ENCODE measurements at places on chromosomes 2 and 18.

GRCh38 chr2:207481924-207482323 lies 47.8 kb upstream of the CREB1 start:
- DNase-seq = no peak

DNA sequence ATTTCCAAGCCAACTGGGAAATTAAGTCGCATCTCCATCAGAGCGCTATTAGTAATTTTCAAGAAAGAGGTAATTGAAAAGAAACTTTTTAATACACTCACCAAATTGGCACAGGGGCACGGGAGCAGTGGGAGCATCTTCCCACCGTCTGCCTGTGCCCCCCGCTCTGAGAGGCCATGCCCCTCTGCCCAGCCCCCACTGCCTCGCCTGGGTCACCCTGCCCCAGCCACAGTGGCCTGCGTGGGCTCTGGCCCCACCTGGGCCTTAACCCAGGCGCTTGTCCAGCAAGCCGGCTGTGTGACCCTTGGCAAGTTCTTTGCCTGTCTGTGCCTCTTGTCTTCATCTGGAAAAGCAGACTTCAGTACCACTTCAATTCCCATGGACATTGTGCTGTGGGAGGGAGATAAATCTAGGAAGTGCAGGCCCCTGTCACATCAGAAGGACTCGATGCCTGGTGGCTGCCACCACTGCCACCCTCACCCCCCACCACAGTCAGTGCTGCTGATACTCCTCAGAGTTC lies 31.9 kb downstream of the GLI2 start:
- DNase-seq = no peak

GRCh38 chr2:230700447-230700846 lies 12.2 kb upstream of the CAB39 start:
- DNase-seq = peak; percentile 67

DNA sequence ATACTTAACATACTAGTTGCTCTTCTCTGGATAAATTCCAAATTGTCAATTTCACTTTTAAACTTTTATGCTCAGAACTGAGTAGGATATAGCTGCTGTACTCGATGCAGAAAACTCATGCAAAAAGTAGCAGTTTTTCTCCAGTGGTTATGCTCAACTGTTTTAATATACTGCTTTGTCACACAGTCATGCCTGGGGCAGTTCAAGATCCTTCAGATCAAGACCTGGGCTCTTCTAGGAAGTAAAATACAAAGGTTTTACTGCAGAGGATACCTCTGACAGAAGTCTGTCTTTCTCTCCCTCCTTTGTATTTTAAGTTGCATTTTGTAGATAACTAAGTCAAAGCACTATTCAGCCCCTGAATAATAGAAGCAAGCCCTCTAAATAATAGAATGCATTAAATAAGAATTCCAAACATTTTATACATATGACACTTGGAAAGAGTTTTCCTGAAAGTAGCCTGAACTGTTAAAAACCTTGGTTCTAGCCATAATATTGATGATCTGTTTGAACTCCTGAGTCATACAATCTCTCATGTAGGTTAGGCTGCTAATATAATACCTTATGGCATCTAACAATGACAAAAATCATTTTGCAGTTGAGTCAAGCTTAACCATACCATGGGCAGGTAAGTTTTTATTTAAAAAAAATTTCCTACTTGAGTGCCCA lies 183.3 kb upstream of the TRIB2 start:
- DNase-seq = no peak

- DNase-seq = no peak
Measured at GRCh38 chr2:4381049-4381448, 677.7 kb downstream of the DCDC2C start.

DNA sequence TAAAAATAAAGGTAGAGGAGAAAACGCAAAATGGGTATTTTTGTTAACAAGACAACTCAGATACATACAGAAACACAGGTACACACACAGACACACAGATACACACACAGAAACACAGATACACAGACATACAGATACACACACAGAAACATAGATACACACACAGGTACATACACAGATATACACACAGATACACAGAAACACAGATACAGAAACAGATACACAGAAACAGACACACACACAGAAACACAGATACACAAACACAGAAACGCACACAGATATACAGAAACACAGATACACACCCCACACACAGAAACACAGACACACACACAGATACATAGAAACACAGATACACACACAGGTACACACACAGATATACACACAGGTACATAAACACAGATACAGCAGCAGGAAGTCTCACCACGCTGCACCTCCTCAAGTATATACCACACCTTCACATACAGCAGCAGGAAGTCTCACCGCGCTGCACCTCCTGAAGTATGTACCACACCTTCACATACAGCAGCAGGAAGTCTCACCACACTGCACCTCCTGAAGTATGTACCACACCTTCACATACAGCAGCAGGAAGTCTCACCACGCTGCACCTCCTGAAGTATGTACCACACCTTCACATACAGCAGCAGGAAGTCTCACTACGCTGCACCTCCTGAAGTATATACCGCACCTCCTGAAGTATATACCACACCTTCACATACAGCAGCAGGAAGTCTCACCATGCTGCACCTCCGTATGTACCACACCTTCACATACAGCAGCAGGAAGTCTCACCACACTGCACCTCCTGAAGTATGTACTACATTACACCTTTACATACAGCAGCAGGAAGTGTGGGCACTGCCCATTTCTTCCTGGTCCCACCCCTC lies 250.5 kb downstream of the HDAC4 start:
- no peak for DNase-seq

DNA sequence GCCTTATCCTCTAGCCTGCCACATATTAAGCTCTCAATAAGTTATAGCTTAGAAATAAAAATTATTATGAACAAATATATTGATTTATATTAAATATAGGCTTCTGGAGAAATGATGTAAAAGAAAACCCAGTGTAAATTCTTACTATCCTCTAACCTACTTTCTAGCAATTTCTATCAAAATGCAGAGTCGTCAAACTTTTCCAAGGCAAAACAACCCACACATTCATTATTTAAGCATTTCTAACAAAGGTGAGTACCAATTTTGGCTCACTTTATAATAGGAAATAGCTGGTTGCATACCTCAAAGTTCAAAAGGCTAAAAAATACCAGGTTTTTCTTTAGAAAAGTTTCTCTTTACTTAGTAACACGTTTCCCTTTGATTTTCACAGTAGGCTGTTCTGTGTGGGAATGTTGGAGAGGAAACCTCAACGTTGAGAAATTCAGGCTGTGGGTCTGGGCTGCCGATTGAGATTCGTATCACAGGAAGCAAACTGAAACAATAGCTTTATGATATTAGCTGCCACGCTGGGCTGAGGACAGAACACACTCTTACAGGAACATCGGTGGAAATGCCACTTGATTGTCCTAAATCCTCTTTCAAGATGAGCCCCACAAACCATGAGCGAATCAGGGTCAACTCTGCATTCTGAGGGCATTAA lies 53.0 kb downstream of the EPAS1 start:
- DNase-seq = no peak

GRCh38 chr2:85160966-85161960 lies 28.1 kb downstream of the TCF7L1 start:
- DNase-seq = no peak

DNA sequence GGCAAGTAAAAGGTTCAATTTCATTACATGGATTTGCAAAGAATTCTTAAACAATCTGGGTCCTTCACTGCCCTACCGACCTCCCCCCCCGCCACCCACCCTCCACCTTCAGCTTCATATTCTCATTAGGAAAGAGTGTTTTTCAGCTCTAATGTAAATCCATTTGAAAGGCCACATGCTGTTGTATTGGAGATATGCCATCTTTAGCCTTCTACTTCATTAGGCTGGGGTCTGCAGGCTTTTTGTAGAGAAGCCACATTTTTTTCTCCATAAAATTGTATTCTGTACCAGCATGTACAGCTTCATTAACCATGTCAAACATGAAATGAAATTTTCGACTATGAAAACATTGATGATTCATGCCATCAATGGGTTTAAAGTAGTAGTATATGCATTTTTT lies 42.8 kb upstream of the THUMPD2 start:
- DNase-seq = no peak

DNA sequence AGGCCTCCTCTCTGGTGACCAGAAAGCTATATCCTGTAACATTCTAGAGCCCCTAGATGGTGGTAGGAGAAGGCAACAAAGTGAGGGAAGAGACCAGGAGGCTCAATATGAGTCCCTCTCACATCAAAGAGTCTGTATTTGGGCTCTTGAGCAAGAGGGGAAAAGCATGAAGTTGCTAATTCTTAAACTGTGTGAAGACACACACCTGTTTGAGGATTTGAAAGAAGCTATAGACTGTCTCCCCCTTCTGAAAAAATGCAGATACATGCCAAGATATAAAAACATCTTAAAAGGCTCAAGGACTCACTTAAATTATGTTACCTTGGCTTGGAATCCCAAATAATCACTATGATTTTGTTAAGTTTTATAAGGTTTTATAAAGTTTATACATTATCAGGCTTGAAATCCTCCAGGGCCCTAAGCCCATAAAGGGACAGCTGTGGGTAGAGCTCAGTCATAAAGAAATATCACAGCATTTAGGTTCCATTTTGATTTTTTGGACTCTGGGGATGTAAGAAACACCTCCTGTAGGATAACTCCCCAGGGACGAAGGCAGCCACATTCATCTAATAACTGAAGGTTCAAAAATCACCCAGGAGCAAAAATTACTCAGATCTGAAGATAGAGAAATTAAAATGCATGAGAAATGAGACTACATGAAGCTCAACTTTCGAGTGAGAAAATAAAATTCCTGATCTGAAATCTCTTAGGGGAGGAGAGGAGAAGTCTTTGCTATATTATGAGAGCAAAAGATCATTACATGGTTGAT lies 136.1 kb upstream of the LGALSL start:
- DNase-seq = no peak

GRCh38 chr2:239441261-239442078 lies 40.6 kb upstream of the HDAC4 start:
- no peak for DNase-seq

- DNase-seq = no peak
Measured at GRCh38 chr2:36549165-36549574, 48.8 kb downstream of the FEZ2 start.

DNA sequence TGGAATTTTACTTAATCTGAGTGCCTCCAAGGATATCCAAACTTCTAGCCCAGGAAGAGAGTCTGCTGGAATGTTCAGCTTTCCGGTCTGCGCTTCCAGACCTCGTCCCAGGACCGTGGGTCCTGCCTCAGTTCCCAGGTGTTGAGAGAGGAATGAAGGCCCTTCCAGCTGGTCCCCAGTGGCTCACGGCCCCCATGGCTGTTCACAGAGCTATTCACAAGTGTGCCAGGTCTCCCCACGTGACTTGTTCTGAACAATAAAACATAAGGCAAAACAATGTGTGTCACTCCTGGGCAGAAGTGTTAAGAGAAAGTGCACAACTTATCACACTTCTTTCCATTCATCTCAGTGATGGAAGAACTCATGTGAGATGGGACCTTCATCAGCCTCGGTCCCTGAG lies 20.1 kb upstream of the TEX51 start:
- DNase-seq = no peak

- peak; percentile 30 for DNase-seq
Measured at GRCh38 chr2:85390941-85391669, 19.1 kb downstream of the CAPG start.

DNA sequence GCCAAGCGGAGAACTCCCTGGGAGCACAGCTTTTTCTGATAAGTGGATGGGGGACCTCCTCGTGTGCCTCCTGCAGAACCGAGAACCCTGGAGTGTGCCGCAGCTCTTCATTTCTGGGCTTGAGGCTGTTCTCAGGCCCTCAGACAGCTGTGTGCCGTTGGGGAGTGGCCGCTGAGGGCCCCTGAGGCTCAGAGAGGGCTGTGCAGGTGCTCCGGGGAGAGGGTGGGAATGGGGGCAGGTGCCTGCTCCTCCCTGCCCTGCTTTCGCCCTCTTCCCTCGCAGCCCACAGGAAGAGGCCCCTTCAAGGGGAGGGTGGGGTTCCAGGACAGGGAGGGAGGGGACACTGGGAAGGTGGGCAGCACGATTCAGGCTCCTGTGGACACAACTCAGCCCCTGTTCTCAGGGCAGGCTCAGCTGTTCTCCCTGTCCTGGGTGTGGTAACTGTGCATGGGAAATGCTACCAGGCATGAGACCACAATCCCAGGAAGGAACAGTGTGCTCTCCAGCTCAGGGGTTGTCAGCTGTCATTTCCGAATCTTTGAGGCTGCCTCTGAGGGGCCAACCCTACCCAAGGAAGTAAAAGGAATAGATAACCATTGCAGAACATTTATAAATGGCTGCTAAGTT lies 11.3 kb downstream of the LCT start:
- DNase-seq = no peak

GRCh38 chr2:124566518-124566970 lies 541.5 kb downstream of the CNTNAP5 start:
- no peak for DNase-seq

DNA sequence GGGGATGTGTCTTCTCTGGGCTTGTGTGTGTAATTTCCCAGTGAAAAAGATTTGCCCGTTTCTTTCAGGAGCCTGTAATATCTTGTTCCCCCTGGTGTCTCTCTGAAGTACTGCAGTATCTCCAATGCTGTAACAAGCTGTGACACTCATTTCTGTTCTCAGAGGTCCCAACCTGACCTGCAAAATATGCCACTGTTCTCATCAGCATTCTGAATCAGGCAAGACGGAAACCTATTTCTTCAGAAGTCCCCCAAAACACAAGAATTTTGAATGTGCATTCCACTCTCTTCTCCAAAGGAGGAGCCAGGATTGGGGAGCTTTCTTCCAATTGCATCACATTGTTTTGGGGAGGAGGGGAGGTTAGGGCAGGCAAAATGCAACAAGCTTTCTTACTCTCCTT lies 77.0 kb upstream of the CNGA3 start:
- peak; percentile 72 for DNase-seq

Measured in inflammatory macrophage treated with lipopolysaccharide for 4 hours (primary cell).